Right renal cortex interstitium (tissue), 3 donors: ENCODE measurements at places on chromosomes 1 and 21.

DNA sequence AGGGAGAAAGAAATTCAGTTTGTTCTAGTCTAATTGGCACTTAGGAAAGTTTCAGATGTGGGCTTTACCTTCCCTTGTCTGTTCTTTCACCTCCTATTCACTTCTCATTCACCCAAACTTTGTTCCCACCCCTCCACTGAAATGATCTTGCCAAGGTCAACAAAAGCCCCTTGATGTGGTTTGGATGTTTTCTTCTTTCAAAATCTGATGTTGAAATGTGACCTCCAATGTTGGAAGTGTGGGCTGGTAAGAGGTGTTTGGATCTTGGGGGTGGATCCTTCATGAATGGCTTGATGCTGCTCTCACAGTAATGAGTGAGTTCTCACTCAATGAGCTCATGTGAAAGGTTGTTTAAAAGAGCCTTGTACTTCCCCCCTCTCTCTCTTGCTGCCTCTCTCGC lies 379.3 kb downstream of the HHIPL2 start:
- no peak for DNase-seq

DNA sequence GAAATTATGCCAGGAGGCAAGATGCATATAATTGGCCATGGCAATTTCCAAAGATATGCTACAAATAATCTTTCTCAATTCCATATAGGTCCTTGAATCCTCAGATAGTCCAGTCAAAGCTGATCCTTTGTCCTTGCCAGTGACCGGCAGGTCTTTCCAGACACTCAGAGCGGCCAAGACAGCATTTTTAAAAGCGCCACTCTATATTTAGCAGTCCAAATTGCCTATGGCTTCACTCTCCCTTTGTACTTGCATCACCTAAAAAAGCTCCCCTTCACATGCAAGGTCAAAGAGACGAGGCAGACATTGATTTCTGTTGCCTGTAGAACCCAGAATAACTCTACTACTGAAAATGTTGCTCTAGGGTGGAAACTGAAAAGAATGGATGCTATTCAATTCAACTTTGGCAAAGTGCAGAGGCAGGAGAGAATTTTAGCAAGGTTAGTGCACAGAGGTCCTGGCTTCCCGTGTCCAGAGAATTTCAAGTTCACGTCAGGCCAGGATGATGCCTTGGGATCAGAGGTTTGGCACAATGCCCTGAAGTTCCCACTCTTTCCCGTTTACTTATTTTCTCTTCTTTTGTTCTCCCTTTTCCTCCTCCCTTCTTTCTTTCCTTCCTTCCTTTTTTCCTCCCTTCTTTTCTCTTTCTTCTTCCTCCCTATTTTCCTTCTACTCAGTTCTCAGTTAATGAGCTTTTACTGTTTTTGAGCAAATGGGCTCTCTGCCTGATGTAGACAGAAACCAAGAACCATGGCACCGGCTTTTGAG lies 108.5 kb downstream of the KCNK1 start:
- DNase-seq: no peak

DNA sequence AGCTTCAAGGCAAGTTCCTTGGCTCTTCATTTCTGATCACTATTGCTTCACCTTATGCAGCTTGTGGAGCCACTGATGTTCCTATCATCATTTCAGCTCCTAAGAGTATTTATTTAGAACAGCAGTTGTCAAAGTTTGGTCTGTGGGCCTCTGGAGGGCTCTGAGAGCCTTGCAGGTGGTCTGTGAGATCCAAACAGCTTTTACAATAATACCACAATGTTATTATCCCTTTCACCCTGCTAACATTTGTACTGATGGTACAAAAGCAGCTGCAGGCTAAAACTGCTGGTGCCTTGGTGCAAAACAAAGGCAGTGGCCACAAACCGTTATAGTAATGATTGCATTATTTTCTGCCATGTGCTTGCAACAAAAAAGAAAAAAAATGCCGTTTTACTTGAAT lies 33.8 kb downstream of the PATJ start:
- DNase-seq: no peak

DNA sequence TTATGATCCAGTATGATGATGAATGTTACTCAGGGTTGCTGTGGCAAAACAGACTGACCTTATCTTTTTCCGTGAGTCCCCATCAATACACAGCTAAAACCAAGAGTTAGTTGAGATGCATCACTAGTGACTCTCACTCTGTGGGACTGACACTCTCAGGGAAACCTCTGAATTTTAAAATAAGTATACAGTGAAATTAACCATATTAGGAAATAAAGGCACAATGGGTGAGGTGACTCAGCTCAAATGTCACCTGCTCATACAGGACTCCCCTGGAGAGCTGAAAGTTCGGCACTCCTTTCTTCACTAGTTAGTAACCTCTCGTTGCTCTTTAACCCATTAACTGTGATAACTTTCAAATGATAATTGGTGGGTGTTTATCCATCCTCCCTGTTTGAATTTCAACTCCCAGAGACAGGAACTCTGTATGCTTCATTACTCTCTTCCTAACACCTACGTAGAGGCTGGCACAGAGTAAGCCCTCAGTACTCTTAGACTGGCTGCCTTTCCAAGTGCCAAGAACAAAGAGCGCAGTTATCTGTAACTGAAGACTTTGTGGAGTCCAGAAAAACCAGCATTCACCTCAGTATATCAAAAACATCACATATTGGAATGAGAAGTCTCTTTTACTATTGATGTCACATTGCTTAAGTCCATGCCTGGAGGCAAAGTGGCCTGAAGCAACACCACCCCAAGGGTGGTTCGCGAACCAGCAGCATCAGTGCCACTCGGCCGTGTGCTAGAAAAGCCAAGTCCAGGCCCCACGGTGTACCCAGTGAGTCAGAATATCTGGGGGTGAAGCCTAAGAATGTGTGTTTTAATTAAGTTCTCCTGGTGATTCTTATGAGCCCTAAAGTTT lies 91.1 kb downstream of the NIBAN1 start:
- no peak for DNase-seq

DNA sequence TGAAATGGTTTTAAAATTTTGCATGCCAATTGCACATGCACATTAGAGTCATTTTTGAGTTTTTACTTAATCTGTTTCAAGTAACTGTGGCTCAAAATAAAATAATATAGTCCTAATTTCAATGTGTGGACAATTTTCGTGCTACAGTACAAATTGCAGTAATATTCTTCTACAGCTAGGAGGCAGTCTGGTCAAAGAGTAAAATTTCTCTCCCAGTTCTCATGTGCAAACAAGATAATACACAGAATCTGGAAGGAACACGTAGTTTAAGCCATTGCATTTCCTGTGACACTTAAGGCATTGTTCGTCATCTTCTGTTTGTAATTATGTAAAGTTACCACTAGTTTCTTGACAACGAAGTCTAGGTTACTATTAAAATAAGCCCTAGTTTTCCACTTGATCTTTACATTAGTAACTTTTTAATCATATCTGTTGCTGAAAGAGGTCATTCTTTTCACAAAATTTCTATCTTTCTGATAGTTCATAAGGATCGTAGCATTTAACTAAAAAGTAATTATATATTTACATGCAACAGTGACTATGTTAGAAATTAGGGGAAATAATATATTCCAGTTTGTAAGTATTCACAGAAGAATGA lies 28.9 kb downstream of the ODR4 start:
- DNase-seq: peak; percentile 8
